NCI-H1930 (cell line): ENCODE measurements at places on chromosomes 13 and 19.

GRCh38 chr13:28179974-28180373, 41.6 kb downstream of the PAN3 start:
- no peak for DNase-seq

GRCh38 chr13:60143775-60144174, 20.0 kb downstream of the DIAPH3 start:
- DNase-seq, result no peak

DNA sequence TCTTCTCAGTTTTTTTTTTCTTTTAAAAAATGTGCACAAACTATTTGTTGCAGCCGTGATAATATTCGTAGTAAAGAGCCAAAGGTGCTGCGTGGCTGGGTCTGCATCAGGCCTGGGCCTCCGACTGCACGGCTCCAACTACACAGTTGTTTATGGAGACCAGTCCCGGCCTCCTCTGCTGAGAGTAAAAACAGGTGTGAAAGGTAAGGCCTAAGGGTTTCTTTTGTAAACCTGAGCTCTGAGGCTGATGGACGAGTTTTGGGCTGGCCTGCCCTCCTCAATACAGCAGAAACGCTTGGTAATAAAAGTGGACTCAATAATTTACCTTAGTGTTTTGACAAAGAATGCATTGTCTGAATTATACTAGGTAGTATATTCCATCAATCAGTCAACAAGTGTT, 3.9 kb downstream of the MBNL2 start:
- DNase-seq, result no peak

GRCh38 chr13:31007417-31007816, 75.0 kb downstream of the TEX26 start:
- DNase-seq, result no peak

GRCh38 chr13:93098972-93099371, 127.6 kb upstream of the GPC6 start:
- DNase-seq, result no peak

DNA sequence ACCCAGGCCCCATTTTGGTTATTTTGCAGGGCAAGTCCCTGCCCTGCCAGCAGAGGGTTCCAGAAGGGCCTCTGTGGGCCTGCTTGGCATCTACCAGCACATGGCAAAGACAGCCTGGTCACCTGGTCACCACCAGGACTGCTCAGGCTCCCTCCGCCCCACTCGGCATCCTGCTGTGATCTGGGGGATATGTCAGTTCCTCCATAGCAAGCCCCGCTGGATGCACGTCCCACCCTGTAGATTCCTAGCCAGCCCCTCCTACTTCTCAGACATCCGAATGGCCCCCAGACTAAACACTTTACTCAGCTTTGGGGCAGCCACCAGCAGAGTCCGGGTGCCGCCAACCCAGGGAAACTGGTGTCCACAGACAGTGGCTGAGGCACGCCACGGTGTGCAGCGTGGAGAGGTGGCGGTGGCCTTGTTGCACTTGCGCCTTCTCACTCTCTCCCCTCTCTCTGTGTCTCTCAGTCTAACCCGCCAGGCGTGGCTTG, 31.8 kb upstream of the USE1 start:
- no peak for DNase-seq

DNA sequence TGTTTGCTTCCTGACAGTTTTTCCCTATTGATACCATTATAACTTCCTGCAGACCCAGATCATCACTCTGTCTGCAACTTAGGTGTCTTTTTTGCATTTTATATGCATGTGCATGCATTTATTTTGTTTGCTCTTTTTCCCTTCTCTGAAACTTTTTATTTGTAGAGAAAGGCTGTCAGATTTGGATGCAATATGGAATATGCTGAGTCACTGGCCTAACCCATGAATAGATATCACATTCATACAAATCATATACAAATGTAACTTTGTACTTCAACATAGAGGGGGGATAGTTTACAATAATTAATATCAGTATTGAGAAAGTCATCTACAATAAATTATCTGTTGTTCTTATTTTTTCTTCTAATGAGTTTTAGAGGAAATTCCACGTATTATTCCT, 1465.0 kb downstream of the EFNB2 start:
- DNase-seq, result no peak

- no peak for DNase-seq
Observed at GRCh38 chr13:101493541-101493940, 41.1 kb downstream of the ITGBL1 start.

DNA sequence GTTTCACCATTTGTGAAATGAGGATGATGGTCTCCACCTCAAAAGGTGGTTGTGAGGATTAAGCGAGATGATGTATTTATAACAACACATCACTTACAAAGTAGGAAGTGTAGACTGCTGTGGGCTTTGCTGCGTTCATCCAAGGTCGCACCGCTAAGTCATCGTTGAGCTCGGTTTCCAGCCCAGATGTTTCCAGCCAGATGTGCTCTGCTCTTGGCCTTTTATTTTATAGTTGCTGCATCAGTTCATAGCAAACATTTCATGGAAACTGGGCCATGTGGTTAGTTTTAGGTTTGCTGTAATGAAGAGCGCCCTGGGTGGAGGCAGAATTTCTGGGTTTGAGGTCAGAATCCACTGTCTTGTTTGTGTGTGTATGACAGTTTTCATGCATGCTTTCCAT, 76.5 kb upstream of the RNF113B start:
- no peak for DNase-seq

GRCh38 chr19:1512671-1513498, at the start of gene ADAMTSL5:
Gene ADAMTSL5, minus strand, starts transcription at chr19:1513019. Its CDS starts 2,076 bp downstream, at chr19:1510943.
- peak; percentile 22 for DNase-seq

DNA sequence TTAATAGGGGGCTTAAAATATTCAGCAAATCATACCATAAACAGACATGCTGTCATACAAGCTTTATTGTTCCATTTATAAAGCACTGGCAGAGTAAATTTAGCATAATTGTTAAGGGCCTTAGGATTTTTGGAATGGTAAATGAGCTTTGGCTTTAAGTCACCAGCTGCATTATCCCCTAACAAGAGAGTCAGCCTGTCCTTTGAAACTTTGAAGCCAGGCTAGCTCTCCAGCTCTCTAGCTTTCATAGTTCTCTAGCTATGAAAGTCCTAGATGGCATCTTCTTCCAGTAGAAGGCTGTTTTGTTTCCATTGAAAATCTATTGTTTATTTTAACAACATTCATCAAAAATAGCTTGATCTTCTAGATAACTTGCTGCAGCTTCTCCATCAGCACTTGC, 420.8 kb upstream of the GPC6 start:
- DNase-seq, result no peak

DNA sequence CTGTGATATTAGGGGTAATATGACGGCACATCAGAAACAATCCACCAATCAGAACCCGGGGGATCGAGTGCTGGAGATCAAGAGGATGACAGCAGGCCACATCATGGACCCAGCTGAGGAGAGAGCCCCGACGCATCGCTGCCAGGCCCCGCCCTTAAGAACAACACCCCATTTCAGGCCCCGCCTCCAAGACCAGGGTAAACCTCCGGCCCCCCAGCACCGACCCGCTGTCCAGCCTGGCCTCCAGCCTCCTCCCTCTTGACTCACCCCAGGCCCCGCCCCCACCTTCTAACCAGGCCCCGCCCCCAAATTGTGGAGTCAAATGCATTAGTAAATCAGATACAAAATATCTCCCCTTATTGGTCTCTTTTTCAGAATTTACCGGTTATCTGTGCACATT, 4.7 kb upstream of the ZNF611 start:
- DNase-seq, result no peak

DNA sequence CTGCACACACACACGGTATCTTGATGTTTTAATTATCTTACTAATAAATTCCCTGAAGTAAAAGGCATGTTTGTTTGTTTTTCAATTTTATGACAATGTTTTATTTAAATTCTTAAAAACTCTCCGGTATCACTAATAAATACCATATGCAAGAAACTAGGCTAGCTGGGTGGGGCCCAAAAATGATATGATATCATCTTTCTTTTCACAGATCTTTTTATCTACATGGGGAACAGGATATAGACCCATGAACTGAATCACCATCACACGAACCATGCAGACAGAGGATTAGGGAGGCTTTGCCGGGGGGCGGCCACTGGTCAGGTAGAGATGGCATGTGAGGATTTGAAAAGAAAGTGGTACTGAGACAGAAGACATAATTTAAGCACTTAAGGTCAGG, 266.4 kb downstream of the ENOX1 start:
- DNase-seq, result no peak

DNA sequence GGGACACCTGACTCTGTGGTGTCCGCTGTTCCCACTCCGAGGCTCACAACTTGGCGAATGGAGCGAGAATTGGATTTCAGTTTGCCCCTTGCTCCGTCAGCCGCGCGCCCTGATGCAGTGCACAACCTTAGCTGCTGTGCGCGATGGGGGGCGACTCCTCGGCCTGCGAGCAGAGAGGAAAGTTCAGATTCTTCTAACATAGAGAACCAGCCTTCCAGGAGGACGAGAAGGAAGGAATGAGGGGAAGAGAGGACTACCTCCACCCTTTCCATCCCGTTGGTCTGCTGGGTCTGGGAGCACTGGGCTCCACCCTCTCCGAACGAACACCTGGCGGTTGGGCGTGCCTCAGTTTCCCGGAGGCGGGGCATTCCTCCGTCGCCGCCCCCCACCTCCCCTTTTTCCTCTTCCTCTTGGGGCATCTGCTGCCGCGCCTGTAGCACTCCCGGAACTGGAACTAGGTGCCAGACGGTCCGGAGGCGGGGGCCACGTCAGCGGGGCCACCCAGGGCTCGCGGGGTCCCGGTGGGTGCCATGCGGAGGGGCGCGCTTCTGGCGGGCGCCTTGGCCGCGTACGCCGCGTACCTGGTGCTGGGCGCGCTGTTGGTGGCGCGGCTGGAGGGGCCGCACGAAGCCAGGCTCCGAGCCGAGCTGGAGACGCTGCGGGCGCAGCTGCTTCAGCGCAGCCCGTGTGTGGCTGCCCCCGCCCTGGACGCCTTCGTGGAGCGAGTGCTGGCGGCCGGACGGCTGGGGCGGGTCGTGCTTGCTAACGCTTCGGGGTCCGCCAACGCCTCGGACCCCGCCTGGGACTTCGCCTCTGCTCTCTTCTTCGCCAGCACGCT, at the start of gene KCNK6:
TSS of gene KCNK6 (plus strand) at position 425 of the 838 bp plus-strand sequence. CDS start at position 531, 106 bp downstream.
- no peak for DNase-seq

GRCh38 chr19:49431330-49431749, 6.2 kb downstream of the GFY start:
- no peak for DNase-seq

GRCh38 chr19:20423381-20424197, 142.0 kb downstream of the ZNF737 start:
- DNase-seq, result no peak

DNA sequence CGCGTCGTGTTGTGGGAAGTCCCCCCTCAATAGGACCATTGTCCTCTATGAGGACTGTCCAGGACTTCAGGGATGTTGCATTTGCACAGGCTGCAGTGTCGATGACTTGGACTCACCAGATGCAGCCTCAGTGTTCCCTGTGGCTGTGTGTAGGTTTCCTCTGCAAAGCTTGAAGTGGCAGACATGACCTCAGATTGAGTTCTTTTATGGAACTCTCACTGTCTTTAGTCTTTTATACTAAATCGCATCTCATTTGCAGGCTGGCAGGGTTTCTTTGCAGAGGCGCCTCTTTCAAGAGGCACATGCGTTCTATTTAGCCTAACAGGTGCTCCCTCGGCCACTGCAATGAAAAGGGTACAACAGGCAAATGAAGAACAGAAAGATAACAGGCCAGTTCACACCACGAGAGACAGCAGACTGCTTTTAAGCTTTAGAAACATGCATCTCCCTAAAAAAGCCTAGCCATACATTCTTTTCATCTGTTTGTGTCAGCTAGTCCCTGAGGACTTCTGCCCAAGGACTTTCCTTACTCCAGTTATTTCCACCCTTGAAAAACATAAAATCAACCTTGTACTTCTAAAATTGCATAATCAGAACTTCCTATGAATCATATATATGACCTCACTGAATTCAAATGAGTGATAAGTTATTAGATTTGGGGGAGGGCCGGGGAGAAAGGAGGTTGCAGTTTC, 118.4 kb downstream of the RAB20 start:
- no peak for DNase-seq

DNA sequence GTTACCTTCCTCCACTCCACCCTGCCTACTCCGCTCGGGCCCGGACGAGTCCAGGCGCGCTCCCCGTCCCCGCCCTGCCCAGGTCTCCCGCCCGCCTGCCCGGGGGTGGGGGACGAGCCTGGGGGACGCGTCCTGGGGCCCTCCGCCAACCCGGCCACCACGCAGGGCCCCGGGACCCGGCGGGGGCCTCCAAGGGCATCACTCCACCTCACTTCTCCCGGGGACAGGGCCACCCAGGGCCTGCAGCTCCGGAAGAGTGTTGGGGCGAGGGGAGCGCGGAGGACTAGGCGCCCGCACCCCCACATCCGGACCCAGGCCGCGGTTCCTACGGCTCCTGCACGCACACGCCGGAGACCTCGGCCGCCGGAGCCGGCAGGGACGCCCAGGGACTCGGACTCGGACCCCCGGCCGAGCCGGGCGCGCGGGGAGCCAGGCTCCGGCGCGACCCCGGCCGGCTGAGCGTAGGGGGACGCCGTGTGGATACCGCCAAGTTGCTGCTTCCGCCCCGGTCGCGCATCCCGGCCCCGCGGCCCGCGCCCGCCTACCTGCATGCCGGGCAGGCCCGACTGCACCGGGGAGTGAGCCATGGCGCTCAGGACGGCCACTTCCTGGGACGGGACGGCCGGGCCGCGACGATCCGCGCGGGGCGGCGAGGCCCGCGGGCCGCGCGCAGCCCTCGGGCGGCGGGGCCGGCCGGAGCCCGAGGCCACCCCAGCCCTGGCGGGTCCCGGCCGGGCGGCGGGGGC, 534 bp downstream of the STK24 start:
- no peak for DNase-seq
